ENCODE measurements at places on chromosomes 7 and 10.
A peak's percentile ranks its signal among the peaks of the same experiment; 100 is the strongest.

DNA sequence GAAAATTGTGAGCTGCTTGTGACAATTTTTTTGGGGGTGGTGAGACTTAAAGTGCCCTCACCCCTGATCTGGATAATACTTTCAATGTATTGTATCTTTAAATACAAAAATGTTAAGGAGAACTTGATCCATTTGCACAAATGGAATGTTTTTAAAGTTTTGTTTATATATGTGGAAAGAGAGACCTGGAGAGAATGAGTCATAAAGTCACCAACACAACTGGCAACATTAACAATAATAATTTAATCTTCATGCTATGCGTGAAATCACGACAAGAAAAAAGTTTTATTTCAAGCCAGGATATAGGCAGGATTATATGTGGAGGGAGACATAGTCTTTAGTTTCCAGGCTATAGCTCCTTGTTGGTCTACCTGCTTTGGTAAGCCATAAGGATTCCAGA lies 537.5 kb downstream of the GPAM start:
- DNase-seq, result no peak

GRCh38 chr10:59124187-59124586 lies 52.3 kb upstream of the PHYHIPL start:
- DNase-seq, result no peak

GRCh38 chr10:128579901-128580300 lies 453.7 kb upstream of the MKI67 start:
- DNase-seq, result no peak

DNA sequence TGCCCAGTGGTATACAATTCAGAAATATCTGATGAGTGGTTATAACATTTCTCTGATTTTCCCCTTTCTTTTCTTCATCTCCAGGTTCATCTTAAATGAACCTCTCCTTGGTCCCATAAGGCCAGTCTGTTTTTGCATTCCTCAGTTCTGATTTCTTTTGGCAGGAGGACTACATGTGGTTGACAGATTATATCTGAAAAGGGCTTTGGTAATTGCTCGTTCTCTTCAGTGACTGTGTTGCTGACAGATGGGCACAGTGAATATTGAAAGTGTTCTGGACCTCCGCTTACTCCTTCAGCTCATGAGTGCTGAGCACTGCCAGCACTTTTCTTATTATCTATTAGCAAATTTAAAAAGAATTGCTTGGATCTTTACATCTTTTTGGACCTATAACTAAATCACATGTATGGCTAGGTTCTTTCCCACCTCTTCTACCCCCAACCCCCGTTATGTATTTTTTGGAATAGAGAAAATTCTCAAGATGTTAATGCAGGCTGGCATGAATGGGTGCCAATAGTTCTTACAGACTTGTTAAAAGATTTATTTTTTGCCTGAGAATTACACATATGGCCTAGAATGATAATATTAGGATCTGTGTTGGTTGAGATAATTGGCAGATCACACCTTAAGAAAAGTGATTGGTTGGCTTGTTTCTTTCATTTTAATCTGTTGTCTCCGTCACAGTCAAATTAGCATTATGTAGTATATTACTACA lies 323.0 kb downstream of the EXOC4 start:
- peak; percentile 77 for DNase-seq

- no peak for DNase-seq
Observed at GRCh38 chr10:51786016-51786683, 86.8 kb upstream of the CSTF2T start.

- DNase-seq, result peak; percentile 59
Observed at GRCh38 chr10:60777696-60778213, 523 bp upstream of the CDK1 start.

DNA sequence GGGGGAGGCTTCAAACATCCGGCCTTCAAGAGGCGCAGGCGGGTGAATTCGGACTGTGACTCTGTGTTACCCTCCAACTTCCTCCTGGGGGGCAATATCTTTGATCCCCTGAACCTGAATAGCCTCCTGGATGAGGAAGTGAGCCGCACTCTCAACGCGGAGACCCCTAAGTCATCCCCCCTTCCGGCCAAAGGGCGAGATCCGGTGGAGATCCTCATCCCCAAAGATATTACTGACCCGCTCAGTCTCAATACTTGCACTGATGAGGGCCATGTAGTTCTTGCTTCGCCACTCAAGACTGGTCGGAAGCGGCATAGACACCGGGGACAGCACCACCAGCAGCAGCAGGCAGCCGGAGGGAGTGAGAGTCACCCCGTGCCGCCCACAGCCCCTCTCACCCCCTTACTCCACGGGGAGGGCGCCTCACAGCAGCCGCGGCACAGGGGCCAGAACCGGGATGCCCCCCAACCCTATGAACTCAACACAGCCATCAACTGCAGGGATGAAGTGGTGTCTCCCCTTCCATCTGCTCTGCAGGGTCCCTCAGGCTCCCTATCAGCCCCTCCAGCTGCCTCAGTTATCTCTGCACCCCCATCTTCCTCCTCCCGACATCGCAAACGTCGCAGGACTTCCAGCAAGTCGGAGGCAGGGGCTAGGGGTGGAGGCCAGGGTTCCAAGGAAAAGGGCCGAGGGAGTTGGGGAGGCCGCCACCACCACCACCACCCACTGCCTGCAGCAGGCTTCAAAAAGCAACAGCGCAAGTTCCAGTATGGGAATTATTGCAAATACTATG lies 1.1 kb downstream of the MEPCE start:
- no peak for DNase-seq

DNA sequence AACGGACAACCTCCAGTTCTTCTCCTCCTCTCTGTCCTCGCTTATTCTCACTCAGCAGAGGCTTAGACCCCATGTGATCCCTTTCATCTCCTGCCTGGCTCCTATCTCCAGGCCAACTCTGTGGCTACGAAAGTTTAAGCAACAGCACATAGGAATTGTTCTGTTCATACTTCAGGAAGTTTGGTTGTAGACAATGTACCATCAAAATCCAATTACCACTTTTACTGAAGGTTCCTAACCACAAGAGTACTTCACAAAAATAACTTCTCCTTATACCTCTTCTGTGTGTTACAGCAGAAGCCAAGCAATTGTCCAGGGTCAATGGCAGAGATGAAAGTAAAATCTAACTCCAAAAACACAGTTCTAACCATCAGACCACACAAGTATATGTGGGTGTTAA lies 80.0 kb downstream of the SLC25A13 start:
- DNase-seq, result no peak

DNA sequence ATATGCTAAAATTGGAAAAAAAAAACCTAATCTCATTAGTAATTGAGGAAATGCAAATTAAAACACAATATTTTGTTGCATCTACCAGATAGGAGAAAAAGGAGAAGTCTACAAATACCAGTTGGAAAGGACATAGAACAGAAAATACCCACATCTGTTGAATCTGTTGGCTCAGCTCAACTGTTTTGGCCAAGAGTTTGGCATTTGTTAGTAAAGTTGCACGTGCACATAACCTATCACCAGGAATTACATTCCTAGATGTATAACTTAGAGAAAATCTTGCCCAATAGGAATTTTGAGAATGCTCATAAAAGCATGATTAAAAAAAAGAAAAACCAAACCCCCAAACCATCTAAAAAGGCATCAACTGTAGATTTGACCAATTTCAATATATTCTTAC lies 282.1 kb upstream of the BMPER start:
- DNase-seq, result no peak

DNA sequence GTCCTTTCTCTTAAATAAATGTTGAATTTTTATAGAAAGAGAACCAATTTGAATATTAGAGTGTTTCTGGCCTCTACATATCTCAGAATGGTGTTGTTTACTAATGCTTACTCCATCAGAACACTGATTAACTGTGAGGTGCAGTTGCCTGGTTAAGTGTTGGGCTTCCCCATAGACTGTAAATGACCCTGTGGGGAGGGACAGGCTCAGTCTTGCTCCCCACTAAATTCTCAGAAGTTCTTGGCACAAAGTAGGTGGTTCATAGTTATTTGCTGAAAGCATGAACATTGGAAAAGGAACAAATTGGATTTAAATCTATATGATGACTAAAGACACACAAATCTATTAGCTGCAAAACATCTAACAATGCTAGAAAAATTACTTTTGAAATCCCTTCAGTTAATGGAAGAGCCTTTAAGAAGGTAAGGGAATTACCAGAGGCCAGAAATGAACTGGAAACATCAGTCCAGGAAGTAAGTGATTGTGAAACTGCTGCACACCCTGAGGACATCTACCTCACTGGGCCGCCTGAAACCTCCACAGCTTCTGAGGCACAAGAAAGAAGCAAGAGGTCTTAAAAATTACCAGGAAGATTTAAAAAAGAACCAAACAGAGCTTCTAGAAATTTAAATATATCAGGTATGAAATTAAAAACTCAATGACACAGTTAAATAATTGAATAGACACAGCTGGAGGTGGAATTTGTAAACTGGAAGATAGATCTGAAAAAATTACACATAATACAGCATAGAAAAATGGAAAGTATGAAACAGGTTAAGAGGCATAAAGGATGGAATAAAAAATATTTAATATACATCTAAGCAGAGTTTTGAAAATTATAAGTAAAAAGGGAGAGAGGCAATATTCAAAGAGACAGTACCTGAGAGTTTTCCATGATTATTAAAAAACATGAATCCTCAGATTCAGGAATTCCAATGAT lies 17.8 kb upstream of the COMTD1 start:
- no peak for DNase-seq

DNA sequence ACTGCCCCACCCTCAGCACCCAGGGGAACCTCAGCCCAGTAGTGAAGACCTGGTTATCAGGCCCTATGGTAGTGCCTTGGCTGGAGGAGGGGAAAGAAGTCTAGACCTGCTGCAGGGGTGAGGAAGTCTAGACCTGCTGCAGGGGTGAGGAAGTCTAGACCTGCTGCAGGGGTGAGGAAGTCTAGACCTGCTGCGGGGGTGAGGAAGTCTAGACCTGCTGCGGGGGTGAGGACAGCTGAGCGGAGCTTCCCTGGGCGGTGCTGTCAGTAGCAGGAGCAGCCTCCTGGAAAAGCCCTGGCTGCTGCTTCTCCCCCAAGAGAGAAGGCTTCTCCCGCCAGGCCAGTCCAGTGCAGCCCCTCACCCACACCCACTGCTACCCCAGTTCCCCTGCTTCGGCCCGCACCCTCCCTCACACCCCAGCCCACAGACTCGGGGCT lies 6.3 kb downstream of the NOS3 start:
- DNase-seq, result no peak

GRCh38 chr10:120318862-120319261 lies 138.2 kb upstream of the PLPP4 start:
- no peak for DNase-seq

GRCh38 chr10:105062951-105063350 lies 421.9 kb downstream of the SORCS3 start:
- DNase-seq, result peak; percentile 44

DNA sequence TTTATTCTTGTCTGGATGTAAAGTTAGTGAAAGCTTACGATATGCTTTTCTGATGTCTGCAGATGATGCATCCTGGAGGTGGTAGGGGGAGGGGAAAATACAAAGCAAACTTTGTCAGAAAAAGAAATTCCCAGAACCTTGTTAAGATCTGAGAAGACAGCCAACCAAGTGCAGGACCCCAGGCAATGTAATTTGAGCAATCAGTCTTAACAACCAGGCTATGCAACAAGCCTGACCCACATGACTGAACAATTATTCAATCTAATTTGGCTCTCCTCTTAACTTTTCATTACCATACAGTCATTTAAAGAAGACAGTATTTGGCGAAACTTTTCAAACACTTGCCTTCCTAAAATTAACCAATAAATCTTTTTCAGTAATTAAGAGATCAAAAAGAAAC lies 74.5 kb downstream of the DNAJC1 start:
- DNase-seq, result peak; percentile 35

DNA sequence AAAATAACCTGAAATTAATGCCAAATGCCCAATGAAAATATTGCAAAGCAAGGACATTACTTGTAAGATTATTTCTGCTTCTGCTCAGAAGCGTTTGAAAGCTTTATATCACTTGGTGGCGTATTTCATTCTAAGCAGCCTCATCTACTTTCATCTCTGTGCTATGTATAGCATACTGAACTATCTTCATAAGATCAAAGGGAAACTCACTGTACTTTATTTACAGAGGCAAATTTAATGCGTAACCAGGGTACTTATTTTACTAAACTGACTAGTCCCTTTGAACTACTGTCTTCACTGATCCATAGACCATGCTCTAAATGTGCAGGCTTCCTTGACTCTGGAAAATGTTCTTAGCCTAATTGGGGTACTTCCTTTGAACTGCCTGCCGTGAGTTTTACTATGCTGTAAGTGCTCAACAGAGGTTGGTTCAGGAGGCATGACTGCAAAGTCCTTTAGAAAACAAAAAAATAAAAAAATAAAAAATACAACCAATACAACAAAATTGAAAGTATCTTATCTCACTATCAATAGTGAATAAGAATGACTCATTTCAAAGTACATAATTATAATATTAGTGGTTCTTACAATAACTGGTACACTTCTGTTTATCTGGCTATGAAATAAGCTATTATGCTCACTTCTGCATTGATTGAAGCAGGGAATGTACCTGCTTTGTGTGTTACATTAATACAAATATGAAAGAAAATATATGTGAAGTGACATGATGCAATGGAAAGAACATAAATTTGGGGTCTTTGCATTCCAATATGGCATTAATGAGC lies 41.0 kb upstream of the TSPAN12 start:
- no peak for DNase-seq

DNA sequence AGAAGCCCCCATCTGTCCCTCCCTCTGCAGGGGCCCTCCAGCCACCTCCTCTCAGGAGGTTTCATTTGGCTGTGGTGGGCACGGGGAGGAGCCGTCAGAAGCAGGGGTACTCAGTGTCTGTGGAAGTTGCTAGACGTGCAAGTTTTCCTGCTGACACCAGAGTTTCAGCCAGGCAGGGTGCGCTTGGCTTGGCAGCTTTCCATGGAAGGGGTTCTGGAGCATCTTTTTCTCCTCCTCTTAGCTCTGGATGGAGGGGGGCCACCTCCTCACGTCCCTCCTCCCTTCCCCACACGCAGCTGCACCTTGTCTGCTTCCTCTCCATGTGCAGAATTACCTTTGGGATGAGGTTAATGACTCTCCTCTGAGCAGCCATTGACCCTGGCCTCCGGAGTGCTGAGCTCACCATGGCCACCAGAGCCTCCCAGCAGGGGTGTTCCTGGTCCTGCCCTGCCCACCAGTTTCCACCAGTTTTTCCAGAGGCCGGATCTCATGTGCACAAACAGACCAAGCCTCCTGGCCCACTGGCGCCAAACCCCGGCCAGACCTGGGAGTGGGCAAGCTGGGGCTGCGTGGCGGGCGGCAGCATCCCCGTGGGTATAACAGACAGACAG lies 579.8 kb upstream of the FOXK1 start:
- DNase-seq, result peak; percentile 94

DNA sequence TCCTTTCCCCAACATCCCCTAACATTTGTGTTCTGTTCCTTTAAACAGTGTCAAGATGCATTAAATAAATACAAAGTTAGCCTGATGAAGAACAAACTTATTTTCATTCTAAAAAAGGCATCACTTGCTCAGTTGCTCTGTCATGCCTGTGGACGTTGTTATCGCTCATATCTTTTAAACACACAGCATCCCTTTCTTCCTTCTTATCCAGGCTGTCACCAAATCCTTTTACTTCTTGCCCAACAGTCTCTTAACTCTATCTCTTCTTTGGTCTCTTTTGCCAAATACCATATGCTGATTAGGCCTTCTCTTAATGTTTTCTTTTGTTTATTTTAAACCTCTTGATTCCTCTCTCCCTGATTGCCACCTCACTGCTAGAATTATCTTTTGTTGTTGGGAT lies 43.9 kb downstream of the DKK1 start:
- DNase-seq, result no peak

- peak; percentile 71 for DNase-seq
Observed at GRCh38 chr7:152967958-152968357, 208.4 kb downstream of the ACTR3B start.
